GDM1 (cell line): ENCODE measurements at places on chromosomes 1 and 21.

DNA sequence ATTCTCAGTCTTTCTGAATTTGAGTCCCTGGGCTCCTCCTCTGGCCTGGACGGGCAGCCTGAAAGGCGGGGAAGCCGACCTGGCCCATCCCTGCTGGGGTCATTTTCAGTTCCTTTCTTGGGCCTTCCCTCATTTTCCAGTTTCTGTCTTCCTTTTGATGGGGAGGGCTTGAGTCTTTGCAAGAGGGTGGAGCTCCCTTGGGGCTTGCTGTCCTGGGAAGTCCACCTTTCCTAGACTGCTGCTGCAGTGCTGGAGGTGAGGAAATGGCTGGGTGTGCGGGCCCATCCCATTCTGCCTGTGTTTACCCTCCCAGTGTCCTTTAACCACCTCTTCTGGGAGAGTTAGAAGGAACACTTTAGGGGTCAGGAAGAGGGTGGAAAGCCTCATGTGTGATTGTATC, 40.4 kb upstream of the SYNC start:
- DNase-seq, result no peak

GRCh38 chr21:41692185-41692565, 74.7 kb downstream of the RIPK4 start:
- DNase-seq, result no peak

DNA sequence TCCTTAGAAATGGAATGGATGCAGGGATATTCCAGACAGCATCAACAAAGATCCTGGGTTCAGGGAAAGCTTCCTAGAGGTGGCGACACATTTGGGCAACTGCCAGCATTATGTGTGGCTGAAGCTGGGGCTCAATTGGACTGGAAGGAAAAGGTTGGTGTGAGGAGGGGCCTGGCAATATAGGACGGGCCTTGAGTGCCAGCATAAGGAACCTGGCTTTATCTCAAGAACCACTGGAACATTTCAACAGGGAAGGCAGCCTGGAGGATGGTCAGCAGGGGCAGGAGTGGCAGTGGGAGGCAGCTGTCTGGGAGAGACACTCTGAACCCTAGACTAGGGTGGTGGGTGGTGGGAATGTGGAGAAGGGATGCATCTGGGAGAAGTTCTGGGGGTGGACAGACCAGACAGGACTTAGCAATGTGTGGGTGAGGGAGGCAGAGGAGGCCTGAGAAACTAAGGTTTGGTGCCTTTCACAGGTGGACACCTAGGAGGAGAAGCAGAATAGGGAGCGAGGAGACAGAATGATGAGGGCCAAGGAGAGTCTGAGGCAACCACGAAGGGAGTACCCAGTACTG, 3.5 kb downstream of the SH3BGRL3 start:
- no peak for DNase-seq

DNA sequence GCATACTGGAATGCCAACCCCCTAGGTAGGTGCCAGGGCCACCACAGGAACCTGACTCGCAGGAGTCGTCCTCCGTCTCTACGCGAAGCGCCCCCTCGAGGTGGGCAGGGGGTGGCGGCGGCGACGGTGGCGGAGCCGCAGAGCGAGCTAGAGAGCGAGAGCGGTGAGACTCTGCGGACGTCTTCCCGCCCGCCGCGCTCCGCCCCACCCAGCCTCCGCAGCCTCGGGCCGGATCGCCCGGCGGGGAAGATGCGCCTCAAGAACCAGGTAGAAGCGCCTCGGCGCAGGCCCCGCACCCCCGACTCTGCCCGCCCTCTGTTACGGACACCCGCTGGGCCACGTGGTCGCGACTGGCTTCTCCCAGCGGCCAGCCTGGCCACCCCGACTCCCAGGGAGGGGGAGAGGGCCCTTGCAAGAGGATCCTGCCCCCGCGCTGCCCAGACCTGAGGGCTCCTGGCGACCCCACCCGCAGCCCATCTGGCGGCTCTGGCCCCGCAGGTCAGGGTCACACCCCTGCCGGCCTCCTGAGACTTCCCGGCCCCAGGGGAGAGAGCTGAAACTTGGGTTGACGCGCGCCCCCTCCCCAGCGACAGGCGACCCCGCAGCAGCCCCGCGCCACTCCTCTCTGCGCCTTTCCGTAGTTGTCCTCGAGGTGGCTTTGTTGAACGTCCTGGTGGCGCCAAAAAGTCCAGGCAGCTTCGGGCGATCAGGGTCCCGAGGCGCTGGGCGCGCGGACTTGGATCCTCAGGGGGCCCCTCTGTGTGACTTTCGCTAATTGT, 24.4 kb upstream of the AGBL4 start:
- DNase-seq, result no peak

DNA sequence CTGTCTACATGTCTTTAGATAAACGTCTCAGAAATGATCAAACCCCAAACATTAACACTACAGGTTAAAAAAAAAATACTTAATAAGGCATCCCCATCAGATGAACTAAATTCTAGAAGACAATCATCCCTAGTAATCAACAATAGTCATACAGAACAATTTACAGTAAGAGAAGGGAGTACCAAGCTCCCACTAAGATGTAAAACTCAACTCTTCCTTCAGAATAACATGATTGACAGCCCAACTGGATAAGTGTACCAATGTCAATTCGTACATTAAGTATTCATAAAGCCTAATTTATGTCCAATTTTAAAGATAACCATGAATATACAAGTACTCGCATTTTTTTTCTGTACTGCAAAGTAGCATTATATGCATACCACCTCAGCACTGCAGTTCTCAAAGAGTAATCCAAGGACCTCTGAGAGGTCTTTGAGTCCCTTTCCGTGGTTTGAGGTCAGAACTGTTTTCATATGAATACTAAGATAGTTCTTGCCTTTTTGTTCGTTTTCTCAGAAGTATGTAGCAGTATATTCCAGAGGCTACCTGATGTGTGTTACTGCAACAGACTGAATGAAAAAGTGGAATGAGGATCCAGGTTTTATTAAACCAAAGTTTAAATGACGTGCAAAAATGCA, 6.6 kb downstream of the SCAF4 start:
- DNase-seq, result no peak

DNA sequence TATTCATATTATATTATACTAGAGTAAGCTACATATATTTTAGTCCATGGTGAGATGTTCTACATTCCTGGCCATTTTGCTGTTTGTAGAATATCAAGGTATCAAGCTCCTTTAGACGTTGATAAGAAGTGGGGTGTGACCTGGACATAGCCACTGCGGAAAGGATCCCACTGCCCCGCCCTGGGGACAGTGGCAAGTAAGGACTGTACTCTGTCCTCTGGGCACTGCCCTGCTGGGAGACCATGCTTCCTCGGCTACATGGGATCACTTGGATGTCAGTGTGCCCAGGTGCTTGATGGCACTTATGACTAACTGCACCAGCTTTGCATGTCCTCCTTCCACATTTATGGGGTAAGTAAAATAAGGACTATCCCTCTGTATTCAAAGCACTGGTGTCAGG, 46.3 kb upstream of the NTPCR start:
- no peak for DNase-seq

DNA sequence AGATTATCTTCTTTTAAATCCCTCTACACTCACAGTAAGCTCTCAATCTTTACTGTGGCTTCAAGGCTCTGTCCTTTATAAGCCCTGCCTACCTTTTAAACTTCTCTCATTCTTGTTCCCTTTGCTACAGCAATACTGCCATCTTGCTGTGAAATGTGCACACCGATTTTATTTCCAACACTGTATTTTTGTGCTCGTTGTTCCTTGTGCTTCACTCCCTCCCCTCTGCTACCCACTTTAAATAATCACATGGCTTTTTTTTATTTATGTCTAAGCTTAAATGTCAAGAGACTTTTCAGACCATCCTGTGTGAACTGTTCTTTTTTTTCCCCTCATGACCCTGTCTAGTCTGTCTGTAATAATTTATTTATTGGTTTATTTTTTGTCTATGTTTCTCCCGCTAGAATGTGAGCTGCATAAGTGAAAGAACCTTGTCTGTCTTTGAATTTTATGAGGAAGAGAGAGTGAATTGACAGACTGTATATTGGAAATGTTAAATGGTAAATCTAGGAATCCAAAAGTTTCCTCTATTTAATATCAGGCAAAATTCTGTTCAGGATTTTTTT, 45.7 kb downstream of the ABCD3 start:
- peak; percentile 56 for DNase-seq

DNA sequence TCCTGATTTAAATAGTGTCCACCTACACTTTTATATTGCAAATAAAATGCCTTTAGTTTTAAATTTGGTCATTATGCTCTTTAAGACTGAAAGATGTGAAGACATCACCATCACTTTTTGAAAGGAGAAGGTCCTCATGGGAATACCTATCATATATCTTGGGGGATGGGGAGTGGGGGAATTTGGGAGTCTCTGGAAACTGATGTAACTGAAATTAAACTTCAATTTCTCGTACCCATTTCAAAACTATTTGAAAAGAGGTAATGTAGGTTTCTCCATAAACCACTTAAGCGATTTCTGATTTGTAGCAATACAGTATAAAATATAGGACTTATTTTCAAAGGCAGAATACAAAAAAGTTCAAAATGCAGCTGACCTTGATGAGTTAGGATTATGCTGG, 924 bp downstream of the EXTL2 start:
- no peak for DNase-seq

- DNase-seq, result no peak
Observed at GRCh38 chr1:9371391-9371935, 78.8 kb downstream of the SPSB1 start.

DNA sequence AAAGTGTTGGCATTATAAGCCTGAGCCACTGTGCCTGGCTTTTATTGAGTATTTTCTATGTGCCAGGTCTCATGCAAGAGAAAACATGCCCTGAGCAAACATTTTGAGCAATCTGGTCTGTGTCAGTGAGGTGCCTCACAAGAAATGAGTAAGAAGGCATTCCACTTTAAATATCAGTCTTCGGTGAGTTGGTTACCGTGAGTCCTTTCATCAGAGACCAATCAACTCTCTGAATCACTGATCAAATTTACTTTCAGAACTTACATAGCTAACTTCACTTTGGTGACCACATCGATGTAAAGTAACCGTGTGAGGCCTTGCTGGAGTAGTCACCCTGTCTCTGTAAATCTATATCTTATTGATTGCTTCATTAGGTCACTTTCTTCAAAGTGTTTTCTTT, 14.3 kb upstream of the DDX59 start:
- DNase-seq, result no peak

GRCh38 chr1:225944951-225945350, 3.9 kb upstream of the LEFTY2 start:
- DNase-seq, result no peak

GRCh38 chr1:230772457-230773395, 25.5 kb downstream of the CAPN9 start:
- DNase-seq, result no peak

DNA sequence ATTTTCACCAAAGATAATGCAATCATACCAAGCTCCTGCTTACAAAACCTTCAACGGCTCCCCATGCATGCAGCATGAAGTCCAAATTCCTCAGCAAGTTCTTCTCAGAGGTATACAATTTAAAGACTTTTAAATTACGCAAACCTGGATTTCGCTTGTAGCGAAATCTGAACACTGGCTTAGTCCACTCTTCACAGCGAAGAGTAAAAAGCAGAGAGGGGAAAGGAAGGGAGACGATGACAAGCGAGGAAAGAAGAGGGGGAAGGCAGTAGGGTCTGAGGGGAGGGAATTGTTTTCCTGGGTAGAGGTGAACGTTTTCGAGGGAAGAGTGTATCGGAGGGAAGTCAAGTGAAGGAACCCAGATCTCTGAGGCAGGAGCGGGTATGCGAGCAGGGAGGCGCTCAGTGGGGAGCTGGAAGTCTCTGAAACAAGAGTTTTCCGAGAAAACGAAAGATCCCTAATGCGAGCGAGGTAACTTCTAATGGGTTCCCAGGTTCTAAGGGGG, 790 bp downstream of the TESK2 start:
- DNase-seq, result no peak

DNA sequence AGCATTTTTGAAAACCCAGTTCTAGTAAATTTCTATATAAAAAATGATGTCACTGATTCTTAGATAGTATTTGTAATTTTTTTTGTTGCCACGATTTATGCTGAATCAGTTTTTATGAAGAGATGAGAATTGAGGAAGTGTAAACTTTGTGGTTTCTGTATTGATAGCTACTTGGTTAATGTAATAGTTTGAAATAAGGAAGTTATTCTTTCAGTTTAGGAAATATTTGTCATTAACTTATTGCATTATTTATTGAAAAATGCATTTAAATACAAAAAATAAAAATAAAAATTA, 97.8 kb downstream of the ZFYVE9 start:
- no peak for DNase-seq

- DNase-seq, result no peak
Observed at GRCh38 chr1:24235921-24236788, 49.1 kb upstream of the IFNLR1 start.

- no peak for DNase-seq
Observed at GRCh38 chr1:66342707-66343106, 191.2 kb upstream of the SGIP1 start.

- DNase-seq, result no peak
Observed at GRCh38 chr1:156963621-156964020, 43.2 kb downstream of the LRRC71 start.

GRCh38 chr1:22687191-22687590, 23.4 kb upstream of the EPHB2 start:
- no peak for DNase-seq

- DNase-seq, result peak; percentile 66
Observed at GRCh38 chr21:43884012-43884860, 19.2 kb downstream of the AGPAT3 start.

GRCh38 chr1:41542196-41542930, 57.9 kb upstream of the EDN2 start:
- no peak for DNase-seq

GRCh38 chr1:98256700-98257099, 335.9 kb upstream of the DPYD start:
- no peak for DNase-seq

- no peak for DNase-seq
Observed at GRCh38 chr21:21688889-21689288, 690.7 kb downstream of the NCAM2 start.

DNA sequence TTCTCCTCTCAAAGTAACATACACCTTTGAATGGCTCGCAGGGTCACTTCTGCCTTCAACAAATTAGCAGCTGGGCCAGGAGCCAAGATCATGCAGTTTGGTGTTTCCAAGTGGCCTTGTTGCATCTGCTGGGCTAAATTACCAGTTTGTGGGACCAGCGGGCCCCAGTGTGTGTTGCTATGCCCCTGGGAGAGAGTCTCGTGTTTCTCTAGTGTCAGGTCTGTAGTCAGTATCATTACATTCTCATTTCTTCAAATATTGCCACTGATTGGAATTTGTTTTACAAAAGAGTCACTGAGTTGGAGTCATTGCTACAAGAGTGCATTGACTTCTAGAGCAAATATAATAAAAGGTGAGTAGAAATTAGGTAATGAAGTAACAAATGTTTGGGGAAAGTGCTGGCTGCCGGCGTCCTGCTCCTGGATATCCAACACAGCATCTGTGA, 35.5 kb downstream of the RHOU start:
- DNase-seq, result no peak
